Right lobe of liver (tissue), 6 donors: ENCODE measurements at places on chromosomes 16 and 17. TPM values are rescaled to one million over a fixed set of nuclear protein-coding genes. Genes with fewer than 3 reads are reported as not detected.

The TP53TG3E gene
- not detected for total RNA-seq

The CA5A gene
- total RNA-seq = 39.8 TPM

The TPSG1 gene
- 0.43 TPM for total RNA-seq

The ARL17A gene
- 1.8 TPM for total RNA-seq

- DNase-seq = no peak
Measured at GRCh38 chr16:23608194-23608593, 12.1 kb upstream of the NDUFAB1 start.

DNA sequence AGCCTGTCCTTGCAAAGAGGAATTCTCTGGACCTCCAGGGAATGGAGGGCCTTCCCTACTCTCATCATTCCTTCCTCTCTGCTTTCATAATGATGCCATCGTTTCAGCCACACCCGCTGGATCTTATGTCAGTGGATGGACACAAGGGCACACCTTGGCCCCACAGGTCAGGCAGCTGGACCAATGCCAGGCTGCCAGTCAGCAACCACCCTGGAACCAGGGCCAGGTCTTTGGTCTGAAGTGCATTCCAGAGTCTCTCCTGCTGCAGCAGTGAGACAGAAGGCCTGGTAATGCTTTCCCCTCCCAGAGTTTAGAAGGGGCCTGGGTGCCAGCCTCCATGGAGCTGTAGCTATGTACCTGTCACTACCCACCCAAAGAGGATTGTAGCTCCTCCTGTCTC, 7.4 kb downstream of the C1QL1 start:
- DNase-seq = no peak

GRCh38 chr17:82230609-82231311, 1.9 kb downstream of the SLC16A3 start:
- peak; percentile 94 for DNase-seq

DNA sequence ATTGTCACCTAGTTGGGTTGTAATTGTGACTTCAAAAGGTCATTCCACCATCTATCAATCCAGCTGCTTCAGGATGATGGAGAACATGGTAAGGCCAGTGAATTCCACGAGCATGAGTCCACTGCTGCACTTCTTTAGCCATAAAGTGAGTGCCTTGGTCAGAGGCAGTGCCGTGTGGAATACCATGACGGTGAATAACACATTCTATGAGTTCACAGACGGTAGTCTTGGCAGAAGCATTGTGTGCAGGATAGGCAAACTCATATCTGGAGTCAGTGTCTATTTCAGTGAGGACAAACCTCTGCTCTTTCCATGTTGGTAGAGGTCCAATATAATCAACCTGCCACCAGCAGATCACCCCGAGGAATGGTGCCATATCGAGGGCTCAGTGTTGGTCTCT, 650.9 kb downstream of the KCNJ2 start:
- no peak for DNase-seq

GRCh38 chr17:14305785-14306496, 5.1 kb downstream of the HS3ST3B1 start:
- DNase-seq = no peak

DNA sequence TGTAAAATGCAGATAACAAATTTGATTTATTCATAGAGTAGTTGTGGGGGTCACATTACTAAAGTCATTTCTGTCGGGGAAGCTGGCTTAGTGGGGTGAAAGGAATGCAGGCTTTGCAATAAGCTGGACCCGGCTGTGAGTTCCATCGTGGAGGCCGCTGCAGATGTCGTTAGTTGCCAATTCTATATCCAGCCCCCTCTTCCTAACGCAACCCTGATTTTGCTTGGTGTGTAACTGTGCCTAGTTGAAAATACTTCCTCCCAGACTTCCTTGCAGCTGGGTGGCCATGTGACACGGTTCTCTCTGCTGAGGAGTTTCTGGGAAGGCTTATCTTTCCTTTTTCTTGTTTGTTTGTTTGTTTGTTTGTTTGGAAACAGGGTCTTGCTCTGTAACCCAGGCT, 4.5 kb downstream of the MFSD6L start:
- DNase-seq = no peak

DNA sequence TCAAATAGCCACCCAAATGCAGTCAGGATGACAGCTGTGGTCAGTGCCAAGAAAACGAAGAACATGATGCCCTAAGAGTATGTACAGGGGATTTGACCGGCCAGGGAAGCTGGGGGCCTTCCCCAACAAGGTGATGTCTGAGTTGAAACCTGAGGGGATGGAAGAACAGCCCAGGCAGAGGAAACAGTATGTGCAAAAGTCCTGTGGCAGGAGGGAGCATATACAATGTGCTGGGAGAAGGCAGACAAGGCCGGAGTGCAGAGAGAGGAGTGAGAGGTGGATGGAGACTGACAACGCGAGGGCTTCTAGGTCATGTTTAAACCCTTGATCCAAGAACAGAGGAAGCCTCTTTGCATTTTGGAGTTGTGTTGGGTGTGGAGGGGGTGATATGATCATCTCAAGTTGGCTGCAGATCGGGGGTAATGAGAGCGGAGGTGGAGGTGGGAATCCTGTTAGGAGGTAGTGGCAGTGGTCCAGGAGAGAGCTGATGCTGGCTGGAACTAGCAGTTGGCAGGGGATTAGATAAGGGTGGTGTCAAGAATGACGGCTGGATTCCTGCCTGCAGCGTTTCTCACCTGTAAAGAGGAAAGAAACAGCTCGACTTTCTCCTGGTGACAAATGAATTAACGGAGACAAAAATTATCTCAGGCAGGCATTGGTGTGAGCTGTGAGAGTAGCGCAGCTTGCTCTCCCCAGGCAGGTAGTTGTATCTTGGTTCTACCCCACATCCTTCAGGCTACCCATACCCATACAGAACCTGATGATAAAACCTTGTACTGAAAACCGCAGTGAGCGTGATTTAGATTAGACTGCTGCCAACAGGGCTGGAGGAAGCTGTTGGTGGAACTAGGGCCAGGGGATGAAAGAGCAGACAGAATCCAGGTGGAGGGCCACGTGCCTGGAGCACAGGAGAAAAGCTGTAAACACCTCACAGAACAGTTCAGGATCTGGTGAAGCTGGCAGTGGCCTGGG, 37.2 kb upstream of the NGFR start:
- DNase-seq = no peak

DNA sequence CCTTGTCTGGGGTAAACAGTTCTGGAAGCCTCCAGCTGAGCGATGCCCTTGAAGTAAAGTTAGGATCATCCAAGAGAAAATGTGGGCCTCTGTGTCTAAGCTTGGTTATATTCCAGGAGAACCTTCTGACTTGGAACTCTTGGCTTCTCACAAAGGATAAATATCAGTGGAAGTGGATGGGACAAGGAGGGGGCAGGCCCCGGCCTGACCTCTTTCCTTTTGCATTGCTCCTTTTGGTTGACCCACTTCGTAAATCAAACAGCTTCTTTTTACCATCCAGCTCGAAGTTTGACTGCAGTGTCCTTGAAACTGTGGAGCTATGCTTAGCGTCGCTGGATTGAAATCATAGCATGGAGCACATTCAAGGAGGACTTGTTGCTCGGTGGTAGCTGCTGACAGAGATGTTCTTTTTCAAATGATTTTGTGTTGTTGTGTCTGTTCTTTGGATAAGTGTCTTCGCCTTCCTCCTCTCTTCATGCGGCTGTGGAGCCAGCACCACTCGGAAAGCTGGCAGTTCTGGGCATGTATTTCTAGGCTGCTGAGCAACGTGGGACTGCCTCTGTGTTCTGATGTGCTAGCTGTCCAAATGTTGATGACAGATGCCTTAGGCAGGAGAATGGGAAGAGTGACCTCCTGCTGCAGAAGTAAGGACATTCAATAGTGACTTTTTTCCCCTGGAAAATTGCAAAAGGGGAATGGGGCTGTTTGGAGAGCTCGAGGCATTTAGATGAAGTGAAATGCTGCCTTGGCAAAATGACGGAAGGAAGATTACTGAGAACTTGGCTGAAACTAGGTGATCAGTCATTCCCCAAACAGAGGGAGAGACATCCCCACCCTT, 4.5 kb downstream of the MINK1 start:
- no peak for DNase-seq

DNA sequence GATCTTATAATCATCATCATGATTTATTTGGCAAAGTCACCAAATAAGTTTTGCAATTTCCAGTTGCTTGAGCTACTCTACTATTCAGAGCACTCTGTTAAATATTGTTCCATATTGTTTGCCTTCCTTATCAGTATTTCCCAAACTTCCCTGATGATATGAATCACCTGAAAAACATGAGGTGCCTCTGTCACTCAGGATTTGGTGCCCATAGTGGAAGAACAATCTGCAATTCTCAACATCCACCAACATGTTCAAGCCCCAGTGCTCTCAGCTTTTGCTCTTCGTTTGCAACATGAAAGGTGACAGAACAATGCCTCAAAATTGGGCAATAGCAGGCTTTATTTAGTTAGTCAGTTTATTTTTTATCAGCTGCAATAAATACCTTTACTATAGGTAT, 28.6 kb upstream of the WSB1 start:
- DNase-seq = no peak
